ENCODE measurements at places on chromosomes 11 and 22.

GRCh38 chr11:35214226-35214770 is 75.3 kb downstream of the CD44 start:
- no peak for DNase-seq

GRCh38 chr11:77819921-77820564 is 479 bp downstream of the RSF1 start:
- peak; percentile 3 for DNase-seq

- no peak for DNase-seq
These were observed 58.0 kb upstream of the PICALM start for GRCh38 chr11:86126862-86127261.

GRCh38 chr11:13269775-13270174 is 7.8 kb upstream of the BMAL1 start:
- no peak for DNase-seq

DNA sequence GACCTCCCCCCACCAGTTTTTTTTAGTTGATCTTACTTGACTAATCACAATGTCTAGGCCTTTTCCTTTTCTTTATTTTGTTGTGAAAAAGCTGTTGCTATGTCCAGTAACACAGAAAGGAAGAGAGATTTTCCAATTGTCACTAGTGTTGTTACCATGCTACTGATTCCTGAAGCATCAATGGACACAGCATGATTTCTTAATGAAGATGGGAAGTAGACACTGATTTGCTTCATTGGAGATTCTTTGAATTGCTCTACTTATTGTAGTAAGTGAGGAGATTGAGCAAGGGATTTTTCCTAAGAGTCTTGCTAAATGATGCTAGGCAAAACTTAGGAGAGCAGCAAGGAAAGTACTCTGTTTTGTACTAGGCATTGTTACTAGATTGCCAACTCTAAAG is 4.6 kb downstream of the AASDHPPT start:
- DNase-seq, result no peak

GRCh38 chr22:27868732-27869282 is 50.2 kb downstream of the PITPNB start:
- no peak for DNase-seq

DNA sequence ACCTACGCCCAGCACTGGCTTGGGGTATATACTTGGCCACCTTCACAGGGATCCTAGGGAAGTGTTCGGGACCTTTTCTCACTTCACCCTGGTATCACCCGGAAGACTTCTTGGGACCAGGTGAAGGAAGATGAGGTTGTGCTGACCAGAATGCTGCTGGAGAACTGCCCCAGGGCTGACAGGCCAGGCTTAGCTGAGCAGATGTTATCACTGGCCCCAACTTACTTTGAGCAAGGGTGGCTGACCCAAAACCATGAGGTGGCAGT is 4.5 kb downstream of the FTH1 start:
- DNase-seq, result no peak

- DNase-seq, result no peak
These were observed 12.4 kb upstream of the DAGLA start for GRCh38 chr11:61667684-61668305.

DNA sequence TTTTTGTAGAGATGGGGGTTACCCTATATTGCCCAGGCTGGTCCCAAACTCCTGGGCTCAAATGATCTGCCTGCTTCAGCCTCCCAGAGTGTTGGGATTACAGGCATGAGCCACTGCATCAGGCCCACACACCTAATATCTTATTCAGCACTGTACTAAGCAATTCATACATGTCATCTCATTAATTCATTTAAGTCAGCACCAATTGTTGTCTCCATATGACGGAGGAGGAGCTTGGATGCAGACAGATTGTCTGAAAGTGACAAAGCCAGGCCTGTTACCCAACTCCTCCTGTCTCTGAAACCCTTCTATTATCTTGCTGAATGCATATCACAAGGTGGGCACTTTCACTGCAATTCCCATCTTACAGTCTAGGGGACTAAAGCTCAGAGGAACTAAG is 57.5 kb upstream of the ALX4 start:
- no peak for DNase-seq

DNA sequence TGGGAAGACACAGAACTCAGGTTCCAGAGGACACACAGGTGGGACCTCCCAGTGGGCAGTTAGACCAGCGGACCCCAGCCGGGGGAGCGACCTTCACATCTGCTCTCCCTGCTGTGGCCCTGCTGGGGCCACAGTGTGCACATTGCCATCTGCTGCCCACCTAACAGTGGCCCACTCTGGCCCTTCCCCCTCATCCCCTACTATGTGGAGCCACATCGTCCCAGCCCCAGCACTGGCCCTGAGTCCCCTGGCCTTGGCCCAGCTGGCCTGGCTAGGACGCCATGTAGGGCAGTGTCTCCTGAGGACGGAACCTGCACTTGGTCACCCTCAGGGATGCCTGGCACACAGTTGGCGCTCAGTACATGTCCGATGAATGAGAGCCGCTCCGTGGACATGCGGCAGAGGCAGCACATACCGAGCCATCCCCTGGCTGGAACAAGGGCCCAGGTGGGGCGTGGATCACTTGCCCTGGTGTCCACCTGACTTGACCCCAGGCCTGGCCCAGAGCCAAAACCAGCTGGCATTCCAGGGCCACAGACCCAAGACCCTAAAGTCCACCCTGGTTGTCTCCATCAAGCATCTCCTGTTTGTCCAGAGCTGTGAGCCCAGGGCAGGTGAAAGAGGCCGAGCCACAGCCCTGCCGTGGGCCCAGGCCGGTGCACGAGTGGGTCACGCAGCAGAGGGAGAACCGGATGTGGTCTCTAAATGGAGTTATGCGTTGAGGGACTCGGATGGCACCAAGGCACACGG is 93.1 kb upstream of the FGF3 start:
- no peak for DNase-seq

DNA sequence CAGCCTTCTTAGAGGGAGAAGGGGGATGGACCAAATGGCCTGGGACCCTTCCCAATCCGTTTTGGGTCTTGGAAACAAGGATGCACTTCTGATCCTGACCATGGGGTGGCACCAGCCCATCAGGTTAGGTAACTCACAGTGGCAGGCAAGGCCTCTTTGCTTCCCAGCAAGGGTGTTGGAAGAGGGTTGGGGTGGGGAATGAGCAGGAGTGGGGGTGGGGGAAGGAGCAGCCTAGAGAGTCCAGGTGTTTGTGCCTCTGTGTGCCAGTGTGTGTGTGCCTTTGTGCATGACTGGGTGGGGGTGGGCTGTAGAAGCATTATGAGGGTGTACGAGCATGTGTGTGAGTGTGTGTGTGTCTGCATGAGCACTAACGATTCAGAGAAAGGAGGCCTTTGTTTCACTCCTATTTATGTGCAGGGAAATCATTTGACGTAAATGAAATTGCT is 213.1 kb downstream of the INSC start:
- DNase-seq, result no peak

DNA sequence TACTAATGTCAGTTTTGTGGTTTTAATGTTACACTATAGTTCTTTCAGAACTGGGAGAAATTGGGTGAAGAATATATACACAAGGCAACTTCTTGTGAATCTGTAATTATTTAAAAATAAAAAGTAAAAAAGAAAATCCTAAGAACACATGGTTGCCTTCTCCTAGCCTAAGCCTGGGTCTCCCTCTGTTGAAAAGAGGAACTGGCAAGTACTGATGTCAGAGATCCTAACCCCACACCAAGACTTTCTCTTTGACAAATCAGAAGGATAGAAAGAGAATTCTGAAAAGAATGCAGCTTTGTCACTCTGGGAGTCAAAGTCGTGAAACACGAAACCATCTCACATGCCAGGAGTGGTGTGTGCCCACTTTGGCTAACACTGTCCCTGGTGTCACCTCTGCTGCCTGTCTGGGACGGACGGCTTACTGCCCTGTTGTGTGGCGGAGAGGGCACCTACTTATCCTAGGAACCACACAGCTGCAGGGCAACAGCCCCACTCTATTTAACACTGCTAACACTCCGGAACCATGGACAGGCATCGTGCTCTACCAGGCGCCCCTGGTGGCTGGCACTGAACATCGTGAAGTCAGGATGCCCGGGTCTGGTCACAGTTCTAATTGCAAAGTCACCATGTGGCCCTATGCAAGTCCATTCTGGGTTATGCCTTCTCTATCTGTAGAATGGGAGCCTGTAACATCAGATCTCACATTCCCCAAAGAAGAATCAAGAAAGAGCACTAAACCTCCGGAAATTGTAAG is 108.7 kb upstream of the CD82 start:
- no peak for DNase-seq

DNA sequence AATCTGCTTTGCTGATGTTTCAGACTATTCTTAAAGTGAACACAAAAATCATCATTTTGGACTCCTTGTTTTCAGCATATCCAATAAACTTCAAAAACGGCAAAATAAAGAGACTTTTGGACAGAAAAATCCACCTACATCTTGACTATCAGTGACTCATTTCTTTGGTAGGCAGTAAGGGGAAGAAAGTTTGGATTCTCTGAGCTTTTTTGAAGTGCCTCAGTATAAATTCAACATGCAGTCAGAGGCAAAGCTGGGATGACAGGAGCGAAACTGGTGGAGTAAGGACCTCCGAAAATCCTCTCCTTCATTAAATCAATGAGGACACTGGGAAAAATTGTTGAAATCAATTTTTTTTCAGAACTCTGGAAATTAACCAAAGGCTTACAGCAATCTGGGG is 29.7 kb downstream of the EFCAB6 start:
- DNase-seq, result no peak

DNA sequence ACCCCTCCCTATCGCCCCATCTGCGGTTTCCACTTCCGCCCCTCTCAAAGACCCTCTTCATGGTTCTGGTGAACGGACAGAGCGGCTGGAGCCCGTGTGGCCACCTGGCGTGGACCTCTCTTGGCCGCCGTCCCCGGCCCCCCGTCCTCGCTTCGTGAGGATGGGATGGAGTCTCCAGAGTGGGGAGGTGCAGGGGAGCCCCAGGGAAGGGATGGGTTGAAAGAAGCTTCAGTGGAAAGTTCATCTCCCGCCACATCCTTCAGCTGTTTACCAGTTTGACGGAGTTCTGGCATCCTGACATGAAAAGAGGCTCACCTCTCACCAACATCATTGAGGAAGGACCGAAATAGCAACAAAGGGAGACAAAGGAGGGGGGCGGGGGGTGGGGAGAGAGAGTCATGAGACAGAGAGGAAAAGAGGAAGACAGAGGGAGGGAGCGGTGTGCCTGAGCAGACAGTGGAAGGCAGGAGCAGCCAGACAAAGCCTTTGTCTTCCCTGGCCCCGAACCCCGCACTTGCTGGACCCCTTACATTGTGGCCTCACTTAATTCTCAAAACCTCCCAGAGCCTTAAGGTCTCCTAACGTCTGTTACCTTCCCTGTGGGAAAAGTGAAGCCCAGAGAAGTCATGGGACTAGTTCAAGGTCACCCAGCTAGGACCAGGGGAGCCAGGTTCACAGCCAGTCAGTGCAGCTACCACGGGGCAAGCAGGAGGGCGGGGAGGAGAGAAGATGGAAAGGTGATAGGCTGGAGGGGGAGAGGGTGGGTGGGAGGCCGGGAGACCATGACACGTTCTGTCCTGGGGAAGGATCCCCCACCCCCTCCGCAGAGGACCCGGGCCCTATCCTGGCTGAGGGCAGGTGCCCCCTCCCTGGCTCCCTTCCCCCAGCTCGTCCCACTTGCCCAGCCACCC is 54.9 kb downstream of the CD6 start:
- no peak for DNase-seq

DNA sequence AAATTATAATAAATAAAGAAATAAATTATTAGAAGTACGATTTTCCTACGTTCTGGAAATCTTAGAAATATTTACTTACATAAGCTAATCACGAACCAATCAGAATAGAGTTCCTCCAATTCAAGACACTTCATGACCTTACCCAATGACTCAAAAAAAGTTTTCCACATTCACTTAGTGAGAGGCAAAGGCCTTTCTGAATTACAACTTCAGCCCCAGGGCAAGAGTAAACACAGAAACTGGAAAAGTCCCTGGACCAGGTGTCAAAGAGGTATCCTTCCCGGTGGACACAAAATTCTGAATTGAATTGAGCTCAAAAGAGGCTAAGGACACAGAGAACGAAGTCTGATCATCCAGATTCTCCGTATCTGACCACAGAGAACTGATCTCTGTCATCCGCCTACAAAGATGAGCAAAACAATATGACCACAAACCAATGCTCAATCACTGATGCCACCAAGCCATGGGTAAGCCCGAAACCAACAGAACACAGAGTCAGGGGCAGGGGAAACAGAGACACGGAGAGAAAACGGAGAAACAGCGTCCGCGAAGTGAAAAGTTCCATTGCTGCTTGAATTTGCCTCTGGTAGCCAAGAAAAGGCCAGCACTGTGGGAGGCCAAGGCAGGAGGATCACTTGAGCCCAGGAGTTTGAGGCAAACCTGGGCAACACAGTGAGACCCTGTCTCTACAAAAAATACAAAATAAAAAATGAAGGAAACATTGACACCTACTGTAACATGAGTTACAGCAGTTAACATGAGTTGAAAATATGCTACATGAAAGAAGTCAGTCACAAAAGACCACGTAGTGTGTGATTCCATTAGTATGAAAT is 6.8 kb downstream of the BID start:
- DNase-seq, result peak; percentile 40

DNA sequence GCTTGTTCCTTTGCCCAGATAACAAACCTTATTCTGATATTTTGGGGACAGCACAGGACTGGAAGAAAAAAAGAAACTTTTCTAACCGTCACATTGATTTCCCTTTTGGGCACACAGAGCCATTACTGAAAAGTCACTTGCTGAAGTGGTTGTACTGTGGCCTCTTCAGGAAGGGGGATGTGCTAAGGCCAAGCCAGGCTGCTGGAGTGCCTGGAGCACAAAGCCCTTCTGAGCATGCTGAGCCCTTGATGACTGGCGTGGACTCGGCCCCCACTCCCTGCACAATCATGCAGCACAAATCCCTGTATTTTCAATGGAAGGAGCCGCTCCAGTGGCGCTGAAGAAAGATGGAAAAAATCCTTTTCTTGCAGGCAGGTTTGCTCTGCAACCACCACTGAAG is 164.2 kb downstream of the NTM start:
- DNase-seq, result no peak

GRCh38 chr22:49450498-49450897 is 377.2 kb downstream of the BRD1 start:
- DNase-seq, result no peak

DNA sequence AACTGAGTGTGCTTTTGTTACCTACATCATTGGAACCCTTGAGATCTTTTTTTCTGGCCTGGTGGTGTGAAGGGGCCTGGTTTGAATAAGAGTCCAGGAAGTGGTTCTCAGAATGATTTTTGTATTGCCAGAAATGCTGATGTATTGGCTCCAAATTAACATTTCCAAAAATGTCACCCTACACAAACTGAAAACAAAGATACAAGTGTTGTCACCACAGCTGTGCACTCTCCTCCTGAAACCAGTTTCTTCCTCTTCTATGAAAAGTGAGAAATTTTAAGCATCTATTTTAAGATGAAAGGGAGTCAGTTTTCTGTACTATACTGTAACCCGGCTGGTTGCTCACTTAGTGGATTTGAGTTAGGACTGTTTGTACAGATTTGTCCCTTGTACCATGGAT is 218.8 kb downstream of the PGR start:
- no peak for DNase-seq

Measured in activated CD8-positive, alpha-beta memory T cell treated with anti-CD3 and anti-CD28 coated beads for 4 hours (primary cell).